ENCODE measurements at places on chromosomes 3 and 15. TPM values are rescaled to one million over a fixed set of nuclear protein-coding genes. Genes with fewer than 3 reads are reported as not detected.

GRCh38 chr15:22947101-22948000 is 32.8 kb downstream of the CYFIP1 start:
- no peak for DNase-seq
- no peaks in the 10 kb centered on the region for H3K36me3 ChIP-seq
- no peak overlapping the region for H3K27ac ChIP-seq
- peaks cover 8% of the 10 kb centered on the region for H3K27me3 ChIP-seq

GRCh38 chr15:99019558-99020540 is 12.3 kb upstream of the PGPEP1L start:
- H3K36me3 ChIP-seq, result no peaks in the 10 kb centered on the region
- DNase-seq, result no peak
- H3K27ac ChIP-seq, result no peak overlapping the region
- no peak overlapping the region for H3K4me3 ChIP-seq

DNA sequence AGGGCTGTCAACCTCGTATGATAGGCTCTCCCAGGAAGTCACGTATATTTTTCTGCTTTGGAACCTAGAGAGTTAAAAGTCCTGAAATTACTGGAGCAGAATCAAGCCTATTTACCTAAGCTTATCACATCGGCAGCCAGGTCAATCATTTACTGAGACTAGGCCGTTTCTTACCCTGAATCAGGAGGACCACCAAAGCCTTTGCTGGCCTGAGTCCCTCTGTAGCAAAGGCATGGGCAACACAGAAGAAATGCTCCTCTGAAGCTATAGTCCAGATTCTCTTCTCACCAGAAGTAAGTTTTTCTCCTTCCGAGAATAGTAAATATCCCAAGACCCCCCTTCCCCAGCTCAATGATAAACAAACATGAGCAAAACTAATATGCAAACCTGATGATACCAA is 125.9 kb upstream of the PHLDB2 start:
- H3K27me3 ChIP-seq, result no peaks in the 10 kb centered on the region
- DNase-seq, result no peak
- H3K4me3 ChIP-seq, result no peak overlapping the region
- H3K27ac ChIP-seq, result no peak overlapping the region
- peaks cover 4% of the 10 kb centered on the region for H3K36me3 ChIP-seq

DNA sequence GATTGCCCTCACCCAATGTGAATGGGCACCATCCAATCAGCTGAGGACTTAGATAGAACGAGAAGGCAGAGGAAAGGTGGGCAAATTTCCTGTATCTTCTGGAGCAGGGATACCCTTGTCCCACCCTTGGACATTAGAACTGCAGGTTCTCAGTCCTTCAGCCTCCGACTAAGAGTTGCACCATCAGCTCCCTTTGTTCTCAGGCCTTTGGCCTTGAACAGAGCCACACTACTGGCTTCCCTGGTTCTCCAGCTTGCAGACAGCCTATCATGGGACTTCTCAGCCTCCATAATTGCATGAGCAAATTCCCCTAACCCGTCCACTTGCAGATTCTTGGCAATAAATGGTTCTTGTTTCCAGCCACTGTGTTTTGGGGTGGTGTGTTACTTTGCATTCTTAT is 102.4 kb downstream of the LSM3 start:
- H3K36me3 ChIP-seq, result no peaks in the 10 kb centered on the region
- no peak overlapping the region for H3K27ac ChIP-seq
- no peak overlapping the region for H3K4me3 ChIP-seq
- no peaks in the 10 kb centered on the region for H3K4me1 ChIP-seq
- no peak for DNase-seq

- peaks cover 55% of the 10 kb centered on the region for H3K36me3 ChIP-seq
- no peaks in the 10 kb centered on the region for H3K27me3 ChIP-seq
- H3K27ac ChIP-seq, result no peak overlapping the region
- no peak for DNase-seq
- no peak overlapping the region for H3K4me3 ChIP-seq
These were observed 9.6 kb downstream of the CCNDBP1 start for GRCh38 chr15:43194795-43195194.

GRCh38 chr15:85168642-85169173 is 187.1 kb downstream of the PDE8A start:
- no peak overlapping the region for H3K27ac ChIP-seq
- peaks cover 4% of the 10 kb centered on the region for H3K4me1 ChIP-seq
- H3K36me3 ChIP-seq, result no peaks in the 10 kb centered on the region
- peak; percentile 36 for DNase-seq
- peaks cover 45% of the 10 kb centered on the region for H3K27me3 ChIP-seq

GRCh38 chr3:52366527-52366926 is 50.4 kb downstream of the DNAH1 start:
- H3K4me3 ChIP-seq, result no peak overlapping the region
- no peaks in the 10 kb centered on the region for H3K27me3 ChIP-seq
- H3K27ac ChIP-seq, result no peak overlapping the region
- no peaks in the 10 kb centered on the region for H3K4me1 ChIP-seq

DNA sequence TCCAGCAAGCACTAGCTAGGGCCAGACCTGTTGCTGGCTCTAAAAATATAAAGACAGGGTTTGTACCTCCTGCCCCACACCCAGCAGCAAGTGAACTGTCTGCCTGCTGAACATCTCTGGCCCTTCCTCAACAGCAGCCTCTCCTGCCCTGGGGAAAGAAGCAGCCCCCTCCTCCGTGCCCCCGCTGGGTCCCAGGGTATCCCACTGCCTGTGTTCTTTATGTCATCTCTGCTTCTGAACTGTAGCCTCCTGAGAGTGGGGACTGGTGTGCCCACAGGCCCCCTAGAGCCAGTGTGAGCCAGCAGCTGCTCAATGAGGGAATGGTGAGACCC is 54.5 kb downstream of the ACAD9 start:
- H3K36me3 ChIP-seq, result no peaks in the 10 kb centered on the region
- no peaks in the 10 kb centered on the region for H3K4me1 ChIP-seq
- H3K4me3 ChIP-seq, result no peak overlapping the region
- H3K27me3 ChIP-seq, result peaks cover 6% of the 10 kb centered on the region
- DNase-seq, result no peak

DNA sequence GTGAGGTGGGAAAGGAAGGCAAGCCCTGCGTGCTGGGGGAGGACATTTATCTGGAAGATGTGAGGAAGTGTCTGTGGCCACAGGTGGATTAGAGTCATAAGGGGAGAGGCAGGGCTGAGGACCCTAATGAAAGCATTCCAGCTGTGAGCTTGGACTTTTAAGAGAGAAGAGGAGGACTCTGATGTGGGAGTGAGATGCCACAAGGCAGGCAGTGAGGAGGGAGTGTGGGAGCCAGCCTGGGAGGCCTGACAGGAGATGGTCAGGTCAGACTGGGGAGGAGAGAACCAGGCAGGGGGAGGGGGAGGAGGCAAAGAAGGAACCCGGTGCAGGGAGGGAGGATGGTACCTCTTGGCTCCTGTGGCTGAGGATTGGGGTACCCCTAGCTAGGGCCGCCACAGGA is 21.0 kb downstream of the MAPKAPK3 start:
- DNase-seq, result no peak
- H3K27ac ChIP-seq, result peak overlapping the region; percentile 71
- no peaks in the 10 kb centered on the region for H3K27me3 ChIP-seq

- no peaks in the 10 kb centered on the region for H3K27me3 ChIP-seq
- H3K4me1 ChIP-seq, result peaks cover 82% of the 10 kb centered on the region
- no peak for DNase-seq
- H3K36me3 ChIP-seq, result peaks cover 85% of the 10 kb centered on the region
- H3K27ac ChIP-seq, result peak overlapping the region; percentile 98
- H3K4me3 ChIP-seq, result peak overlapping the region; percentile 69
These were observed 9.5 kb downstream of the EDEM1 start for GRCh38 chr3:5197022-5197421.

- DNase-seq, result no peak
- no peaks in the 10 kb centered on the region for H3K36me3 ChIP-seq
- no peak overlapping the region for H3K27ac ChIP-seq
- H3K4me3 ChIP-seq, result no peak overlapping the region
- H3K27me3 ChIP-seq, result peaks cover 16% of the 10 kb centered on the region
- no peaks in the 10 kb centered on the region for H3K4me1 ChIP-seq
These were observed 21.2 kb downstream of the ZNF860 start for GRCh38 chr3:32002561-32003368.

HIGD2B gene
- total RNA-seq, result not detected

HYKK gene
- total RNA-seq, result 3.7 TPM

TMEM44 gene
- 1.9 TPM for total RNA-seq

CEP19 gene
- total RNA-seq, result 6.0 TPM

PIF1 gene
- 56.8 TPM for total RNA-seq

GABRR3 gene
- not detected for total RNA-seq

DAG1 gene
- total RNA-seq, result 18.1 TPM

FBXW12 gene
- not detected for total RNA-seq

ISLR2 gene
- not detected for total RNA-seq

TRANK1 gene
- total RNA-seq, result 93.1 TPM

DALRD3 gene
- 22.0 TPM for total RNA-seq

ANKRD63 gene
- total RNA-seq, result 0.17 TPM

SAXO2 gene
- total RNA-seq, result 13.9 TPM

SERINC4 gene
- 0.50 TPM for total RNA-seq

PLA2G4D gene
- total RNA-seq, result not detected

HHATL gene
- not detected for total RNA-seq

AMIGO3 gene
- 0.30 TPM for total RNA-seq

BLM gene
- total RNA-seq, result 57.7 TPM
